Activated CD4-positive, alpha-beta T cell treated with anti-CD3 and anti-CD28 coated beads, Interleukin-2, amount 50 U/mL, for 24 hours (primary cell): ENCODE measurements at places on chromosomes 5 and 9.

GRCh38 chr9:91935805-91936514 lies 14.1 kb downstream of the ROR2 start:
- DNase-seq = no peak

- peak; percentile 14 for DNase-seq
These were observed 4.5 kb downstream of the UBE2D2 start for GRCh38 chr5:139565411-139566305.

DNA sequence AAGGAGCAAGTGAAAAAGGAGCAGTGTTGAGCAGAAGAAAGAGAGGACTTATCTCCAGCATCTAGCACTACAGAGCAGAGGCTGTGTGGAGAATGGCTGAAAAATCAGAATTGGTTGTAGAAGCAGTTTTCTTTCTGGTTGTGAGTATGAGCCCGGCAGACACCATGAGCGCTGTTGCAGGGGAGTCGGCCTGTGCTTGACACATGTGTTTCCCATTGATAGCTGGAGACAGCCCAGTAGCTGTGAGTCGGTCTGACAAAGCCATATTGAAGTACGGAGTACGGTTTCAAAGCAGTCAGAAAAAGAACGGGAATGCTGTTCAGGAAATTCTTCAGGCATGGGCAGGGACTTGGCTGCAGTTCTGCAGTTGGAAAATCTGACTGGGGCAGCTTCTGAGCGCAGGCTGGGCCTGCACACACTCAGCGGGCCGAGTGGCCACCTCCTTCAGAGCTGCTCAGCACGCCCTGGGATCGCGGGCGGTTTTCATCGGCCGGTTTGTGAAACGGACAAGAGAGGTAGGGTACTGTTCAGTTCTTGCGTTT lies at the start of gene SGCD:
Gene SGCD, plus strand, starts transcription at position 447 of the 542 bp plus-strand sequence.
- no peak for DNase-seq

DNA sequence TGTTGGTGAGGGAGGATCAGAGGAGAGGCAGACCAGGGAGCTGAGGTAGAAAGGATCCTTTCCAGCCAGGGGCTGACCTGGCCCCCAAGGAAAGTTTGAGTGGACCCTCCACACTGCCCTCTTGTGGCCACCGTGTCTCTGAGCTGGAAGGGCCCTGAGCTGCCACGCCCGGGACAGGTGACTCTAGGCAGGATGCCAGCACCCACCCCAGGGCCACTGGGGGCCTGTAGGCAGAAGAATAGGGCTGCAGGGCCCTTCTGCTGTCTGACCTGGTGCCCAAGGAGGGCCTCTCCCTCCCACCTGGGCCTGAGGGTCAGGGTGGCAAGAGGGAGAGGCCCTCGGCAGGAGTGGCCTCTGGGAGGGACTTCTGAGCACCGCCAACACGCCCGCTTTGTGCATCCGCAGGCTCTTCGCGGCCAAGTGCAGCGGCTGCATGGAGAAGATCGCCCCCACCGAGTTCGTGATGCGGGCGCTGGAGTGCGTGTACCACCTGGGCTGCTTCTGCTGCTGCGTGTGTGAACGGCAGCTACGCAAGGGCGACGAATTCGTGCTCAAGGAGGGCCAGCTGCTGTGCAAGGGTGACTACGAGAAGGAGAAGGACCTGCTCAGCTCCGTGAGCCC lies 76.8 kb downstream of the LMX1B start:
- DNase-seq = peak; percentile 35

GRCh38 chr9:99690573-99690972 lies 131.1 kb upstream of the NR4A3 start:
- DNase-seq = no peak

DNA sequence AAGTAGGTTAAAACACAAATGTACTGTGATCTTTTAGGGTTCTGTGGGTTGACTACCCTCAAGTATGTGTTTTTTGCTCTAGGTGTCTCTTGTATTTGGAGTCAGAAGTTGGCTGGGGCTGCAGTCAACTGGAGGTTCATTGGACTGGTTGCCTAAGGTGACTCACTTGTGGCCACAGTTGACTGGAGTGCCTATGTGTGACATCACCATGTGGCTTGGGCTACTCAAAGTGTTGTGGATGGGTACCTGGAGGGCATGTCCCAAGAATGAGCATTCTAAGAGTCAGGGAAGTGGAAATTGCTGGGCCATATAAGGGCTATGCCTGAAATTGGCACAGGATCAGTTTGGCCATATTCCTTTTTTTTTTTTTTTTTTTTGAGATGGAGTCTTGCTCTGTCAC lies 27.4 kb downstream of the SNX30 start:
- DNase-seq = no peak

DNA sequence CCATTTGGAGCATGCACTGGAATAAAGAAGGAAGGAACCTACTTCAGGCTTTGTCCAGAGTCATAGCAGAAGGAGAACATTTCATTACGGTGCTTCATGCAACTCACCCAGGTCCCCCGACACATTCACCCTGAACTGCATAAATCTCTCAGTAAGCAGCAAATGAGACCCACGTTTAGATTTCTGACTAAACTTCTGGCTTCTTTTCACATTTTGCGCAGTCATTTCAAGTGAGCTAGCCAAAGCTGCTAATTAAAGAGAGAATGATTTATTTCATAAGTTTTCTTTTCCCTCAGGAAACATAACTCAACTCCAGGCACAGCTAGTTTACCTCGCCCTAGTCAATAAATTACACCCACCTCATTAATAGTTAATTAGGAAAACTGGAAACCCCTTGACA lies 88.6 kb upstream of the GAS1 start:
- DNase-seq = no peak

- peak; percentile 37 for DNase-seq
These were observed 77.1 kb downstream of the SUSD1 start for GRCh38 chr9:112097712-112098688.

DNA sequence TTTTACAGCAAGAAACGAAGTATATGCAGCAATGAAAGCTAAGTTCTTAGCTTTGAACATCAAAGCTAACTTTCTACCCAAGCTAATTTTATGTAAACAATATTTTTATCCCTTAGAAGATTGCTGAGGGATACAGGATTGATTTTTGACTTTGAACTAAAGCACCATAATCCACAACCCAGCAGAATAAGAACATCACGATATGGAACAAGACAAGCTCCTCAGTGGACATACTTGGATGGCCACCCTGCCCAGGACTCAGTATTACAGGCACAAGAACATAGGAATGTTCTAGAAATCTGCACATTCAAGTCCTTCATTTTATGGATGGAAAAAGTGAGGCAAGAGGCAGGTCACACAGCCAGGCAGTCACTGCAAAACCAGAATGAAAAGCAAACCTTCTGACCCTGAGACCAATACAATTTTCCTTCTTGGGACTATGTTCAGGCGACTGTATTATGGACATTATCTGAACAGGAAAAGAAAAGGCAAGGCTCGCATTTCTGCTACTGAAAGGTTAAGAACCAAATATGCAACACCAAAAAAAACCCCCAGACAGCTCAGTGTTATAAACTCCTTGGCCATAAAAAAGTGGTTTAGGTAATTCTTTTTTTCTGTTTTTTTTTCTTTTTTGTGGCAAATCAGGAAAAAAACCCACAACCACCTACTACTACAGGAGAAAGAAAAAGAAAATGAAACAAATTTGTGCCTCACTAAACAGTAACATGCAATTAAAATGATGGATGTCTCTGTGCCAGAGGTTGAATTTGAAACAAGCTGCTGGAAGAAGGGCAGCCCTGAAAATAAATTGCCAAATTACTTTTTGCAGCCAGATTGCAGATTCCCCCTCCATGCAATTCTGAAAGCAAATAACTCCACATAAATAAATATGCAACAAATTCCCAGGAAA lies 25.4 kb downstream of the EPB41L4B start:
- DNase-seq = no peak

GRCh38 chr5:168317096-168317520 lies 25.7 kb downstream of the WWC1 start:
- no peak for DNase-seq

- DNase-seq = no peak
These were observed 468.2 kb downstream of the ARHGEF28 start for GRCh38 chr5:74094096-74094781.

- DNase-seq = no peak
These were observed 218.5 kb upstream of the IRX1 start for GRCh38 chr5:3377176-3377575.

GRCh38 chr9:112032009-112032408 lies 135.4 kb downstream of the UGCG start:
- peak; percentile 17 for DNase-seq

DNA sequence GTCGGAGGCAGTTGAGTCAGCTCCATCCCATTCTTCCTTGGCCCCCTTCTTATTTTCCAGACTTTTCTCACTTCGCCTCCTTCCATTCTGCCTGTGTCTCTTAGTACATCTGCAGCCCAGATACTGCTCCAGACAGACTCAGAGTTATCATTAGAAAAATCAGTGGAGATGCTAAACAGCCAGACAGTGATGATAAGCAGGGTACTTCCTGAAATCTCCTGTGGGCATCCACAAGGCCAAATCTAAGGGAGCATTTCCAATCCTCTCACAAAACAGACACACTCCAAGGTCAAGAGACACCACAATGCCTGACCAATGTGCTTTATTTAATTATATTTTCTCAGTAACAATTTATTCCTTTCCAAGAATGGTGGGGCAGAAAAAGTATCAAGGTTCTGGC lies 14.5 kb upstream of the RLN1 start:
- no peak for DNase-seq

DNA sequence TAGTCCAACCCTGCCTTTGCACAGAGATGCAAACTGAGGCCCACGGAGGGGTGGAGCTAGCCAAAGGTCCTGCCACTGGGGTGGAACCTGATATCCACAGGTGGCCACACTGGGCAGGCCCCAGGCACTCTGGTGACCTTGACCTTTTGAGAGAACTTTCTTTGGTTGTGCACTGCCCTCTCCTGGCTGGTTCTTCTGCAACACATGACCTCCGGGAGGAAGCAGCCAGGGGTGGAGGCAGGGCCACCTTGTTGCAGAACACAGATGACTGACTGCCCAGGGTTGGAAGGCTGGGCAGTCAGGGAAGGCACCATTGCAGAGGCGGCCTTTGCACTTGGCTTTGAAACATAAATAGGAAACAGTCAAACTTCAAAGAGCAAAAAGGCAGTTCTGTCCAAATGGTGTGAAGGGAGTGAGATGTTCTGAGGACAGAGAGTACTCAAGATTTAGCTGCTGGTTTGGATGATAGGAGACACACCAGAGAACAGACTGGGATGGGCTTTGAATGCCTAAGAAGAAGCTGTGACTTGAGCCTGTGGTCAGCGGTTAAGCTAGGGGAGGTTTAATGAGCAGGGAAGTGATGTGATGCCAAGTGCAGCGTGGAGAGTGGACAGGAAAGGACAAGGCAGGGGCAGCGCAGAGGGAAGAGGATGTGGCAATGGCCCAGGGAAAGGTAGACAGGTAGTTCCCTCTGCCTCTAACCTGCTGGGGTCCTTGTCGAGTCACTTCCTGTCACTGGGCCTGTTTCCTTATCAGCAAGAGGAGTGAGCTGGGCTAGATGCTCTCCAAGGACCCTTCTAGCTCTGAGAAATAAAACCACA lies 6.8 kb upstream of the TCOF1 start:
- DNase-seq = peak; percentile 17

DNA sequence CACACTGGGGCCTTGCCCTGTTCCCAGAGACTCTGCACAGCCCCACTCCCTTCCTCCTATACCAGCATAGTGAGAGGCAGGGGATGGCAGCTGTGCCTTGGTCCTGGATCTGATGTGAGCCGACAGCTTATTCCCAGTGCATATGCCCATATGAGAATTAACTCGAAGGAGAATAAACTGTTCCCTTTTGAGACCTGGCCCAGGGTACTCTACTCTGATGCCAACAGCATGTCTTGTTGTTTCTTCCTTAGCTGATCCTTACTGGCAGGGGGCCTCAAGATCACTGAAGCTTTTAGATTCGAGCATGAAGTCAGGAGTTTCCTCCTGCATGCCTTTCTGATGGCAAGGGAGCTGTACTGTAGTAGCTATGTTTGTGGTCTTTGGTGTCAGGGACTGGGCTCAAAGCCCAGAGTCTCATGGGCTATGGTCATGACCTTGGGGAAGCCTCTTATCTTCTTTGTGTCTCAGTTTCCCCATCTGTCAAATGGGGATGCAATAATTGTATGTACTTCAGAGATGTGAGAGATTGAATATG lies 57.1 kb downstream of the DOCK2 start:
- no peak for DNase-seq

DNA sequence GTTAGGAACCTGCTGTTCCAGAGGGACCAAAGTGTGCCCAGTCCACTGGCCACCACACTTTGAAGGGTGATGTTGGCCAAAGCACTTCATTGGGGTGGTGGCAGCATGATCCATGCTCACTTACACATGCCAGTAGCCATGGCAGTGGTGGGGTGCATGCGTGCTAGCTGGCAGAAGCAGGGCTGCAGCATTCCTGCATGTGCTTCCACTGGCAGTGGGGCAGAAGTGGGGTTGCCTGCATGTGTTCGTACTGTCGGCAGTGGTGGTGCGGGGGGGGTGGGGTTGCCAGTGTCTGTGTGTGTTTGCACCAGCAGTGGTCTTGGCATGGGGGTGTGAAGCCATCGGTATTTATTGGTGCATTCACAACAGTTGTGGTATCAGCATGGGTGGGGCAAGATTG lies 260.3 kb upstream of the ANKH start:
- no peak for DNase-seq

- DNase-seq = no peak
These were observed 13.4 kb downstream of the ABHD17B start for GRCh38 chr9:71897577-71897976.

- no peak for DNase-seq
These were observed 33.1 kb upstream of the ORM1 start for GRCh38 chr9:114289571-114290481.

DNA sequence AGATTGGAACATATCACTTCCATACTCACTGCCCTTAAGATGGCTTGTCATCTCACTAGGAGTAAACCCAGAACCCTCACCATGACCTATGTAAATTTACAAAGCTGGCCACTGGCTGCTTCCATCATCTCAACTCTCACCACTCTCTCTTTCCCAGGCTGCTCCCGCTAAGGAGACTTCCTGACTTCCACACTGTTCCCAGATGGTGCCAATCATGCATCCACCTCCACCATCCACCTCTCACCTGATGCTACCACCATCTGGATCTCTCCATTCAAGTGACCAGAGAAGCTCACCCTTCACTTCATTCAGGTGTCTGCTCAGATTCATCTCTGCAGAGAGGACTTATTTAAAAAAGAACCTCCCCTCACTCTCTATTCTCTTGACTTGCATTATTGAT lies 91.3 kb downstream of the HTR4 start:
- no peak for DNase-seq

GRCh38 chr9:92980085-92980745 lies 32.9 kb downstream of the FGD3 start:
- no peak for DNase-seq
